ENCODE measurements at places on chromosomes 3 and 15.

DNA sequence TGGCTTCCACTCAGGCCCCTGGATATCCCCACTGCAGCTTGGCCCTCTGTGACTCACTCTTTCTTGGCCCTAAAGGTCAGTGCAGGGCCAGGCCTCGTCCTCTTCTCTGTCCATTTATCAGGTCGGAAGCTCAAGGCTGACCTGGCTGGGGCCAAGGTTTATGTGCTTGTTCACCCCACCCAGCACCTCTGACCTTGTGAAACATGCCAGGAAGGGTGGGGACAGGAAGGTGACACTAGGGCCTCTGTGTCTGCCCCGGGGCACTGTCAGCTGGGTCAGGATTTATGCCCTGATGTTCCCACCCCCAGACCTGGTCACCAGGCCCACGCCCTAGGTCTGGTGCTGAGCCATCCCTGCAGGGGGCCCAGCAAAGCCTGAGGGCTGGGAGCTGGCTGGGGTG lies 103.8 kb downstream of the FBLN2 start:
- DNase-seq: no peak

DNA sequence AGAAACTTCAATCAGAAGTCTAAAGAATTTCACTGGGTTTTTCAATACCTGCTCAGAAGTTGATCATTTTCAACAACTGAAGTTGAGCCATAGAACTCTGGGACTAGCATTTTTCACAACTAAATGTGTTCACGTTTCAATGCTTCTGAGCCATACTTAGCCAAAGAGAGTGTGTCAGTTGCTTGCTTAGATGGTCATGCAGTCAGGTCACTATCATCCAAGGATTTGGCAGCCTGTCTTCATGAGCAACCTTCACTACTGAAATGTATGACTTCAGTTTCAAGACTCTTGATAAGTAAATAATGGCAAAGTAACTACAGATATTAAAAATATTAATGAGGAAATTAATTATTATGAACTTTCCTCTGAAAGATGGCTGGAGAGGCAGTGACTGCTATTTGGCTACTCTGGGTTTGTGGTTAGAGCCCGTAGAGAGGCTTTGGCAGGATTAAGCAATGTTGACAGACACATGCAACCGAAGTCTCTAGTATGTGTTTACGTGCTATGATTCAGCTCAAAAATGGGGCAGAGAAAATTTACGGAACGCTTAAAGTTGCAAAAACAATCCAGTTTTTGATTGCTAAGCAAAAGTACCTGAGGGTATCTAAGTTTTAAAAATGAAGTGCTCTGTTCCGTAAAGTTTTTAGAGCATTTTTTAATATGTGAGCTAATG lies 133.8 kb downstream of the GMNC start:
- DNase-seq: no peak

GRCh38 chr15:101324524-101325177 lies 29.6 kb upstream of the SNRPA1 start:
- no peak for DNase-seq

GRCh38 chr15:66714543-66714981 lies 12.5 kb downstream of the SMAD6 start:
- no peak for DNase-seq

DNA sequence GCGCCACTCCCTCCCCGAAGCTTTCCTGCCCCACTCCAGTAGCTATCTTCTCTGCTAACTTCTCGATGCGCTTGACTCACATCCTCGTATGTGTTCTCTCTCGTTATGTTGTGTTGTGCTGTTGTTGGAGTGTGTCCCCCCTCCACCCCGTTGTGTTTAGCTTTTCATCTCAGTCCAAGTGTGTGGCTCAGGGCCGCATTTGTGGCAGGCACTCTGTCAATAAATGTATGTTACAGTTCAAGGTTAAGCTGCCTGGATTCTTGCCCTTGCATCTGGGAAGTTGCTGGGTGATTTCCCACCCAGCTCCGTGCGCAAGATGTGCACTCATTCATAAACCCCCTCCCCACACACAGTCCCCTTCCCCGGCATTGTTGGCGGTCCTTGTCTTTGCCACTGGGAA lies 71.9 kb downstream of the PGPEP1L start:
- DNase-seq: no peak

DNA sequence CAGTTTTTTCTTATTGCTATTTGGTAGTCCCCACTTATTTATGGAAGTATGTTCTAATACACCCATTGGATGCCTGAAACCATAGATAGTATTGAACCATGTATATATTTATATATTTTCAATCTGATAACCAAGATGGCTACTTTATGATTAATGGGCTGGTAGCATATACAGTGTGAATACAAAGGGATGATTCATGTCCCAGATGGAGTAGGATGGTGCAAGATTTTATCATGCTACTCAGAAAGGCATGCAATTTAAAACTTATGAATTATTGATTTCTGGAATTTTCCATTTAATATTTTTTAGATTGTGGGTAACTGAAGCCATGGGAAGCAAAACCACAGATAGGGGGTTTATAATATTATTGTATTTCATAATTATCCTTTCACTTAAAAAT lies 35.2 kb downstream of the AP4E1 start:
- DNase-seq: no peak

DNA sequence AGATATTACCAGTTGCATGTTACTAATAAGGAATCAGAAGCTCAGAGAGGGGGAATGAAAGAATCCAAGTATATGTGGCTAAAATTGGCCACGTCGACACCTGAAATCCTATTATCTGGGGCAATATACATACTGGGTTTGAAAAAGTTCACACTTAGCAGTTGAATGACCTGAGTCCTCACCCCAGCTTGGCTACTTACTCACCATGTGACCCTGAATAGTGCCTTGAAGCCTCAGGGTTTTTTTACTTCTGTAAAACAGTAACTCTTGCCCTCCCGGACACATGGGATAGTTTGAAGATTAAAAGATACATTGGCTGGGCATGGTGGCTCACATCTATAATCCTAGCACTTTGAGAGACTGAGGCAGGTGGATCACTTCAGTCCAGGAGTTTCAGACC lies 342.2 kb upstream of the TPRG1 start:
- no peak for DNase-seq

DNA sequence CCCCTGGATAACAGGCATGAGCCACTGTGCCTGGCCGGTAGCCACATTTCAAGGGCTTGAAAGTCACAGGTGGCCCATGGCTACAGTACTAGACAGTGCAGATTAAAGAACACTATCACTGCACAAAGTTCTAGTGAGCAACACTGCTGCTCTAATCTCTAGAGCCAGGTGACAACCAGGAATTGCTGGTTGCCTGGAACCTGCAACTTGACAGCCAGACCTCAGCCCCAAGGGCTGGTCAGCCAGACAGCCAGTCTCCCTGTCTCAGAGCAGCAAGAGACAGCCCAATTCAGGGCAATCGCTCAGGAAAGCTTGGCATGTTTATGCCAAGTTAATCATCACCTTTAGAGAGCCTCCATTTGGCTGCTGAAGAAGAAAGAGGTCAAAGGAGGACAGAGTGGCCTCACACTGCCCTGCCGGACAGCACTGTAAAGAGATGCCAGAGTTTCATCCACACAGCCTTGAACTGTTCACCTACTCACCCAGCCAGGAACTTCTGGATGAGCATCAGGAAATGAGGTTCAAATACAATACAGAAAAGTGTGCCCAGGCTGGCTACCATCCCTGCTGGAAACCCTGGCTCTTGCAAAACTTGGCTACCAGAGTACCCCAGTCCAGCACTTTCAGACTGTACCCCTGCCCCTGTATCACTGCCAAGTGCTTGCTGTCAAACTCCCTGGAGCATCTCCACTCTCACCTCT lies 6.0 kb downstream of the CCDC12 start:
- no peak for DNase-seq

GRCh38 chr15:75156326-75157215 lies 45.1 kb upstream of the C15orf39 start:
- DNase-seq: no peak

GRCh38 chr3:183100376-183100775 lies 1.1 kb upstream of the MCCC1 start:
- no peak for DNase-seq

GRCh38 chr3:177694316-177694715 lies 497.0 kb upstream of the TBL1XR1 start:
- no peak for DNase-seq

GRCh38 chr15:57196865-57197264 lies 179.4 kb upstream of the CGNL1 start:
- DNase-seq: no peak

DNA sequence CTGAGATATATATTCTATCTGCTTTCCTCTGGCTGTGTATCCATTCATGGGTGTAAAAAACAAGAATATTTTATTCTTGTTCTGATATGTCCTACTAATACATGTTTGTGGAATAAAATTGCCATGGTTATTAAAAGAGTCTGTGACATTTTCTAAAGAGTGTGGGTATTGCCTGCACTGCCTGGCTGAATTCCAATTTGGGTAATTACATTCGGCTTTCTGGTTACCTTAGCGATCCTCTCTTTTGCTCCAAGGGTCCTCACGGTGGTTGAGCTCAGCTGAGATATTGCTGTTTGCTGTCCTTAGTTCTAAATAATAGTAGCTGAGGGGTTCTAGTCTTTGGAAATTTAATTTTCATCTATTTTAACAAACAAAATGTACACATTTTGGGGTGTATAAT lies 301.4 kb upstream of the DNAJC19 start:
- DNase-seq: no peak

GRCh38 chr15:39741258-39741657 lies 41.4 kb downstream of the FSIP1 start:
- DNase-seq: no peak

DNA sequence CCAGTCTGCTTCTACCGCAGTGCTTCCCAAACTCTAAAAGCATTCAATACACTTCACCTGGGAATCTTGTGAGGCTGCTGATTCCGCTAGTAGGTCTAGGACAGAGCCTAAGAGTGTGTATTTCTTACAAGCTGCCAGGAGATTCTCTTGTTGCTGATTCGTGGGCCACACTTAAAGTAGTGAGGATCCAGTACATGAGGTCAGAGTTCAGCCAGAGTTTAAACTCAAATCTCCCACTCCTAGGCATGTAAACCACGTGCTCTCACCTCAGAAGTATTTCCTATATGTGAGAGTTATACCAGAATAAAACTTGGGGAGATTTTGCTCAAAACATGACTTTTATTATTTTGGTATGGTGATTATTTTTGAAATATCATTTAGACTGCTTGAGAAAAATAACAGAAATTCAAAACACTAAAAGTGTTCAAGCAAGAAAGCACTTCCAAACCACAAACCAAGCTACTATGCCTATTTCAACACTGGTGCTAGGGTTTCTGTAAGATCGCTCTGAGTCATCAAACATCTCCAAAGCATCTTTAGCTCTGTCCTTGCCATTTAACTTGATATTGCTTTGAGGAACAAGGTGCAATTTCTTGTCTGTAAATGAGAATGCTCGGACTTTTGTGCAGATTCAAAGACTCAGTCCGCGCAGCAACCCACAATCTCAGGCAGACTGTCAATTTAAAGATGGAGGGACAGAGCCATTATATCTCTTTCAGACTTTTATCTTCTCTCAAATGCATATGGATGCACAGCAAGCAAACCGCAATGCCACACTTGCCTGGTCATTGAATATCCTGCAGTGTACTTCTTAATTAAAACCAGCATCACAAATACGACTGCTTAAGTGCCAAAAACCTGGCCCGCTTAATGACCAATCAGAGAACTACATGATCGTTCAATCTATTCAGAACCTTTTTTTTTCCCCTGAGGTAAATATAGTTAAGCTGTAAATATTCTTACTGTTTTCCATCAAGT lies 59.8 kb downstream of the AGTR1 start:
- DNase-seq: no peak

DNA sequence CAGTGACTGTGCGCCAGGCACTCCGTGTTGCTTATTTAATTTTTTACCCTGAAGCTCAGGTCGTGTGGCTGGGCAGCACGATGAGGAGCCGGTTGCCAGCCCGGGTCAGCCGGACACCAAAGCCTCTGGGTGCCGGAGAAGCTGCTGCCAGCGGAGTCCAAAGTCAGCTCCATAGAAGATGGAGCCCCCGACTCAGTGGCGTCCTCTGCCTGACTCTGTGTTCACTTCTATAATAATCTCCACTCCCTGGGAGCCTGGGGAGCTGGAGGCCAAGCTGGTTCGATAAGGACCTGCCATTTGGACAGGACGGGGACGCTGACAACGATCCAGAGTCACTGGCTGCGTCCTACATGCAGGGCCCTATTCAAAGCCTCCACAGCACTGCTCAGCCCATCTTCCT lies 78.6 kb downstream of the VGLL4 start:
- no peak for DNase-seq

DNA sequence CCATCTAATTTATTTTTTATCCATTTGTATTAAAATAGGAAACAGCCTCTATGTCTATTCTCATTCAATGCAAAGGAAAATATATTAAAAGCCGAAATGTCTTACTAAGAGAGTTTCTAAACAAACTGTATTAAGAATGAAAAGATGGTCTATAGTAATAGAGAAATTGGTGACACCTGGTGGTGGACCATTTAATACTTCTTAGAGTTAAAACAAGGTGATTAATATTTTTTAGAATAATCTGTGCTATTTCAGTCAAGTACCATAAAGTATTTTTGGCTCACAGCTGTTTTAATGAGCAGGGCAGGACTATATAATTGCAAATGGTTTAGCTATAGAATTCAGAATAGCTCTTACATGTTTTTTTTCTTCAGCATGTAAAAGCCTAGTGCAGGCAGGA lies 55.7 kb downstream of the SYNPR start:
- DNase-seq: no peak

GRCh38 chr3:9499455-9500107 lies 54.0 kb downstream of the LHFPL4 start:
- no peak for DNase-seq

DNA sequence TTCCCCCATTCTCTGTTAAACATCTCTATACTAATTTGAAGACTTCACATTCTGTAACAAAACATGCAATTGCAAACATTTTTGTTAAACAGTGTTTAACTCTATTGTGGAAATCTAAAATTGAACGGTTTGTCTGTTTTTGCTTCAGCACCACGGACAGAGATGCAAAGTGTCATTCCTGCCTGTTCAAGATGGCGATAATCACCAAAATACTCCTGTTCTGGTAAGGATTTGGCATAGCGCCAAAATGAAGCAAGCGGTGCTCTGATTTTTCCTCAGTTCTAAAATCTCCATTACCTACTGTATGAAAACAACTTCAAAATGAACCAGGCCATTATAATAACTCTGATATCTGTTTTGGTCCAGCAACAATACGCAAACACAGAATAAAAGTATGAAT lies 129.7 kb upstream of the TUSC7 start:
- DNase-seq: no peak

GRCh38 chr3:118981494-118982134 lies 53.0 kb downstream of the IGSF11 start:
- DNase-seq: no peak

DNA sequence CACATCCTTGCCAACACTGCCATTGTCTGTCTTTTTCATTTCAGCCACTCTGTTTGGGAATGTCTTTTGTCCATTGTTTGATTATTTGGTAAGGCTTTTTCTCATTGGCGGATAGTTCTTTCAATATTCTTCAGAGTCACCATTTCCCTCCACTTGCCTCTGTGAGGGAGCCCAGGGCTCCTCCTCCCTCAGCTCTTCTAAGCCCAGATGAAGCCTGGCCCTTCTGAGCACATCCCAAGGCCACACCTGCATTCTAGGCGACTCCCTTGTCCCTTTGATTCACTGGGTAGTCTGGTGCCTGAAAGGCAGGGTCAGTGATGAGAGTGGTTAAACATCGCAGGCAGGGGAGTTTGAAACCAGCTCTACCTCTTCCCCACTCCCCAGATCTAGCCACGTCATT lies 12.4 kb upstream of the LTF start:
- no peak for DNase-seq

All from SK-N-SH (cell line).